PC-3 (cell line): ENCODE measurements at places on chromosomes 12 and 14. TPM values are rescaled to one million over a fixed set of nuclear protein-coding genes. Genes with fewer than 3 reads are reported as not detected.

DNA sequence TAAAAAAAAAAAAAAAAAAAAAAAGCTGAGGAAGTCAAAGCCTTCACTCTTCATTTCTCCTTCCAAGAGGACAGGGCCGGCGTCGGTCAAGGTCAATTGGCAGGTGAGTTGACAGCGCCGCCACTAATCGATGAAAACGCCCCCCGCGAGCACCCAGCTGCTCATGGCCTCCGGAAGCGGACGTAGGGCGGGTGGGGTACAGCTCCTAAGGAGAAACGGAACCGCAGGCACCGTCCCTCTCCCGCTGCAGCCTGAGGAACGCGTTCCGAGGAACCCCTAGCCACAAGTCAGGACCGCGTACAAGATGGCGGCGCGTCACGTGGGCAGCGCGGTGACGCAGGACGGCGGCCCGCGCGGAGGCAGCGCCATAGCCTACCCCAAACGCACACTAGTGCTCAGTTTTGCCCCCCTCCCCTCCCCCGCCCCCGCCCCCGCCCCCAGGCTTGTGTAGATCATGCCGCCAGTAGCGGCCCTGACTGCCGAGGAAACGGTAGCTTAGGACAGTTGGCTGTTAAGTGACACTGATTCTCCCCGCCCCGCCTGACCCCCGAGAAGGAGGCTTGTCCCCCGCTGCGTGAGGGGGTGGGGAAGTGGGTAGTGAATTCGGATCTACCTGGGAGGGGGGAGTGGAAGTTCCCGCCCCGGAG, at the start of gene ATF1:
Gene ATF1, plus strand, starts transcription at position 463 of the 647 bp plus-strand sequence. CDS start 16,045 bp downstream, outside the sequence.
- no peaks in the 10 kb centered on the region for H3K27me3 ChIP-seq
- peak within 1 kb of the TSS; percentile 97 for H3K27ac ChIP-seq
- peak; percentile 91 for DNase-seq
- peaks cover 25% of the 10 kb centered on the region for H3K4me1 ChIP-seq

DNA sequence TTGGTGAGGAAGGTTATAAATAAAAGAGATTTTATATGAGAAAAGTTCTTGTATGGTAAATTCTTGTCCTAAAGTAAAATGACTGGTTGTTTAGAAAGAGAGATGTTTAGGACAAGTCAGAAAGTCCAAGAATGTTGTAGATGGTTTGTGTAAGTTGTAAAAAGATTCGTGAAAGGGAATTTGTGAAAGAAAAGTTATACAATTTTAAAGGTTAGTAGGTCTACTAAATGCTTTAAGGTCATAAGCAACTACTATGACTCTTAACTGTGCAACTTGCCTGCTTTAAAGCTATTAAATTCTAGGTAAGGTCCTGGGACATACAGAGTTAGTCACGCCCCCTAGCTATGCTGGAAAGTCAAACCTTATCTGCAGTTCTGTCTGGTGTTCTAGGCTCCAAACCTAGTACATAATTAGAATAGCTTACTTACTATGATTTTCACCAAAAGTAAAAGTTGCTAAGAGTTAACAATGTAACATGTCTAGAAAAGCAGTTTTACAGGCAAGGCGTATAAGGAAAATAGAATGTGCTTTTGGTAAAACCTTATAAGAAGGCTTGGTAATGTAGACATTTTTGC, 11.2 kb upstream of the DHRS2 start:
- H3K4me1 ChIP-seq = no peaks in the 10 kb centered on the region
- H3K27me3 ChIP-seq = no peaks in the 10 kb centered on the region; the same call in 1 of the 2 replicates
- DNase-seq = no peak
- H3K27ac ChIP-seq = no peak overlapping the region

DNA sequence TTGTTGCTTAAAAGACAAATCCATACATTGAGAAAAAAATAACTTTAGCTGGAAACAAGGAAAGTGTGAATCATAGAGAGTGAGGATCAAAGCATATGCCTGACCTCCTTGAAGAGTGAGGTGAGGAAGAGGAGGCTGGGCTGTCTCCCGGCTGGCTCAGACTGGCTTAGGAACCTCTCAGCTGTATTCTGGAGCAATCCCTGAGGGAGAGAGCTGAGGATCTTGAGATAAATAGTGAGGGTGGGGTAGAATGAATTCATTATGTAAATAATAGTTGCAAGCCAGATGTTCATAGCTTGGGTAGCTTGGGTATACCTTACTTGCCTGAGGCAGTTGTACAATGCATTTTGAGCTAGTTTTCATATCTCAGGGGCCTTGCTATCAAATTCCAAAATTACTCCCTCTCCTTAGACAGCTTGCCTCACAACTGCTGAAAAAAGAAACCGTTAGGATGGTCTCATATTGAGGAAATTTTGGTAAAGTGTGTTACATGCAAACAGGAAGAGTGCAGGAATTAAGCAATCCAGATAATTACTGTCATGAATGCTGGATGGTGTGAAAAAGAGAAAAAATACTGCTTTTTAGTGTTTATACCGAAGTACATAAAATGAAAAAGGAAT, 30.5 kb upstream of the SLC15A5 start:
- no peaks in the 10 kb centered on the region for H3K36me3 ChIP-seq
- no peak overlapping the region for H3K27ac ChIP-seq
- no peaks in the 10 kb centered on the region for H3K4me1 ChIP-seq

- H3K36me3 ChIP-seq = no peaks in the 10 kb centered on the region
- no peak overlapping the region for H3K27ac ChIP-seq
- no peak overlapping the region for H3K4me3 ChIP-seq
- DNase-seq = no peak
Measured at GRCh38 chr12:52523824-52524223, 3.6 kb upstream of the KRT5 start.

STXBP6 gene
- total RNA-seq = 0.40 TPM in 1 of 2 replicates, not detected in the other

CREBL2 gene
- total RNA-seq = 11.7 and 14.2 TPM in 2 replicates

CPSF2 gene
- 51.5 and 57.9 TPM in 2 replicates for total RNA-seq

ANKS1B gene
- 0.07 and 0.98 TPM in 2 replicates for total RNA-seq

IFNG-AS1 gene
- not detected in 2 replicates for total RNA-seq

AMN gene
- 0.17 TPM in 1 of 2 replicates, not detected in the other for total RNA-seq

TGM1 gene
- 2.6 and 3.2 TPM in 2 replicates for total RNA-seq

GALNT9 gene
- 0.44 TPM in 1 of 2 replicates, not detected in the other for total RNA-seq
